ENCODE measurements at places on chromosomes 1 and 21.

DNA sequence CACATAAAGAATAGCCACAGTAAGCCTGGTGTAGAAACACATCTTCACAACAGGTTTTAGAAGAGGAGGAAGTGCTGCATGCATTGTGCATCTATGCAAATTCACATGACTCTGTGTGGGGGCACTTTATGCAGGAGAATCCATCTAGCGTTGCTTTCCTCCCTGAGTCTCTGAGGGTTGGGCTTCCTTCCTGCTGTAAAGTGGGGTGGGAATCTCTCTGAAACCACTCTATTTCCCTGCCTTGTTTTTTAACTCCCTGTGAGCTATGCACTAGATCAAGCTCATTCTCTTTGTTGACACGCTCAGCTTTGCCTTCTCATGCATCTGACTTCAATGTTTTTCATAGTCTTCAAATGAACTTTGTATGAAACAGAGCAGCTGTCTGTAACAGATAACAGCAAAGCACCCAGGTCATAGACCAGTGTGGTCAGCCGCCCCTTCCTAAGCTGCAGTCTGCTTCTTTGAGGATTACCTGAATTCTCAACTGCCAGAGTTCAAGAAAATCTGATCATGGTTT lies 102.7 kb upstream of the DPH5 start:
- no peak for DNase-seq

DNA sequence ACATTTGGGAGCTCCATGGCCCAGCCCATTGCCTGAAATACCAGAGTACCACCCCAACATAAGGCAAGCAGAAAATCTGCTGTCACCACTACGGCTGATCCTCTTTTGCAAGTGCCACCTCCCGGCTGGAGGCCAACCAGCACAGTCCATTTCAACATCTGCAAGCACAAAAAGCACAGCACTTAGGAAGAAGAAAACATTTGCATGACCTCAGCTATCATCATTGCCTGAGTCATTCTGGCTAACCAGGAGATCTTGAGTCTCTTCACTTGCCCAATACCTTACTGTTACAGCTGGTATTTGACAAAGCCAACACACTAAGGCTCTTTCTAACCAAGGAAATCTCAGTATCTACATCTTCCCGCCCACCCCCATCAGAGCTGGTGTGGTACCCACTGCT lies 55.9 kb downstream of the NEK7 start:
- DNase-seq = no peak

DNA sequence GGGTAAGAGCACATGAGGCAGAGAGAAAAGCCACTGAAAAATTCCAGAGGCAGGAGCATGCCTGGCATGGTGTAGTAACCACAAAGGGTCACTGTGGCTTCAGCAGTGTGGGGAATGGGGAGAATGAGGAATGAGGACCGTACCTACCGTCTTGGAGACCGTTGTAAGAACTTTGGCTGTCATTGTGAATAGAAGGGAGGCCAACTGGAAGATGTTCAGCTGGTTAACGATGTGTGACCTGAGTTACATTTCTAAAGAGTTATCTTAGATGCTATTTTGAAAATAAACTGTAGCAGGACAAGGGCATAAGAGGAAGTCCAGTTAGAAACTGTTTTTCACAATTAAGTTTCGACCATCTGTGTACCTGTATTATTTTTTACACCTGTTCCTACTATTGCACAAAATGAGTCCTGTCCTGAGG lies 365.5 kb upstream of the SGIP1 start:
- no peak for DNase-seq

- DNase-seq = no peak
These were observed 17.2 kb upstream of the SEMA4A start for GRCh38 chr1:156135930-156136871.

GRCh38 chr1:171254859-171255258 lies 6.6 kb downstream of the FMO1 start:
- DNase-seq = no peak

GRCh38 chr1:53001128-53001527 lies 60.9 kb upstream of the PODN start:
- DNase-seq = no peak

- no peak for DNase-seq
These were observed 28.2 kb downstream of the GPBP1L1 start for GRCh38 chr1:45658171-45658570.

- peak; percentile 53 for DNase-seq
These were observed 49.6 kb downstream of the HSF2BP start for GRCh38 chr21:43609501-43610340.

GRCh38 chr1:12769031-12769430 lies 4.5 kb upstream of the PRAMEF12 start:
- DNase-seq = no peak

GRCh38 chr1:82073071-82073470 lies 272.3 kb downstream of the ADGRL2 start:
- no peak for DNase-seq

DNA sequence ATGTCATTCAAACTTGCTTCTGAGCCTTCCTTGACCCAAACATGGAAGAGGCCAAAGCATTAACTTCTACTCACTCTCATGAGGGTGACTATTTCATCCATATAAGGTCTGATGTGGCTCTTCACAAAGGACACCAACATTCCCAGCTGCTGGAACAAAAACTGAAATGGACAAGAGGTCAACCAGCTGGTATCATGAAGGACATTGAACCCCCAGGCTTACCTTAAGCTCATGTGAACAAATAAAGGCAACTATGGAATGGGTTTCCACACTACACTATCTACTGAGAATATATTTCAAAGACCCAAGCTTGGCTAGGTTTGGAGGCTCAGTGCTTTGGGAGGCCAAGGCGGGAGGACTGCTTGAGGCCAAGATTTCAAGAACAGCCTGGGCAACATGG lies 26.9 kb downstream of the ANGPTL7 start:
- no peak for DNase-seq

- DNase-seq = no peak
These were observed 5.7 kb downstream of the ZBTB7B start for GRCh38 chr1:155008015-155008941.

- DNase-seq = no peak
These were observed 51.9 kb downstream of the KLHDC7A start for GRCh38 chr1:18532390-18533170.

- no peak for DNase-seq
These were observed 30.5 kb upstream of the FGGY start for GRCh38 chr1:59266180-59266926.

GRCh38 chr1:185969028-185969427 lies 234.8 kb downstream of the HMCN1 start:
- no peak for DNase-seq

- no peak for DNase-seq
These were observed 78.3 kb downstream of the VPS26C start for GRCh38 chr21:37188825-37189224.

DNA sequence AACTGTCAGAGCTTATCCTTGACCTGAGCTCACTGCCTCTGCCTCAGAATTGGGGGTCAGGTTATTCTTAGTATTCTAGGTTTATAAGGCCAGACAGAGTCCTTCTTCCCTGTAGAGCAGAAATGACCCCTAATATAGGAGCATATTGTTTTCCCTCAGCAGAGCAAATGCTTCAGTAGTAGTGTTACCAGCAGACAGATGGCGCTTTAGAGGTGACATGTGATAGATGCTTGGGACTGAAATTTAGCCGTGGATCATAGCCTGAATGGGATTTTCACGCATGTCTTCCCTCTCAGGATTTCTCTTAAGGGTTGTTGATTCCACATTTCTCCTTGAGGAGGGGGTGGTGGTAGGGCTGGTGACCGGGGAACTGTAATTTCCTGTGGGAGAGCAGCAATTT lies 24.5 kb downstream of the ADARB1 start:
- DNase-seq = no peak

DNA sequence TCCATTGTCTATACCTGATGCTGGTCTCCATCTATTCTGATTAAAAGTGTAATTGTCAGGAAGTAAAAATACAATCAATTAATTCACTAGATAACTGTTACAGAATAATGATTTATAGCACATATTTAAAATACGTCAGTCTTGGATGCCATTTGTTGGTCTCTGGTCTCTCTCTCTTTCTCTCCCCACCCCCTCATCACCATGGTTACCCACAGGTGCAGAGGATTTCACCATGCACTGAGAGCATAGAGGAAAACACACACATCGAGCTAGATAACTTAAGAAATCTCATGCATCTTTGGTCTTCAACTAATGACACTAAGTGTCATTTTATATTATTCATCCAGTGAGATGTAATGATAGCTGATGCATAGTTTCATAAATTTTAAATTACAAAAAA lies 33.4 kb downstream of the LRRC53 start:
- DNase-seq = peak; percentile 40

DNA sequence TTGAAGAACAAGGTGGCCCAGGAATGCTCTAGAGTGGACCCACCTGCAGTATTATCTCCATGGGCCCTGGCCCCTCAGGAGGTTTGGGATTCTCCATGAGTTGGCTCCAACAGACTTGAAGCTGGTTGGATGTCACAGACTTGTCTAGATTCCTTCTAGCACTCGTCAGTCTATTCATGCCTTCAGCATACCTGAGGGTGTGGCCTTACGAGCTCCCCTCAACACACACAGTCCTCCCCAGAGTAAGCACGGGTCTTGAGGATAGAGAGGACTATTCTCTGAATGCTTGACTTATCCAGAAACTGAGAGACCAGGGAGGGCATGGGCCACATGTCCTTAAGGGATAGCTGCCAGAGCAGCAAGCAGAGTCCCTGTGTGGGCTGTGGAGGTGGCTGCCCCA lies 45.9 kb upstream of the COL6A1 start:
- DNase-seq = no peak

- DNase-seq = no peak
These were observed 36.6 kb downstream of the SRRM1 start for GRCh38 chr1:24679725-24680124.

- no peak for DNase-seq
These were observed 381.4 kb upstream of the PROX1 start for GRCh38 chr1:213606252-213606820.

GRCh38 chr1:30462826-30463425 lies 260.5 kb downstream of the MATN1 start:
- DNase-seq = no peak

DNA sequence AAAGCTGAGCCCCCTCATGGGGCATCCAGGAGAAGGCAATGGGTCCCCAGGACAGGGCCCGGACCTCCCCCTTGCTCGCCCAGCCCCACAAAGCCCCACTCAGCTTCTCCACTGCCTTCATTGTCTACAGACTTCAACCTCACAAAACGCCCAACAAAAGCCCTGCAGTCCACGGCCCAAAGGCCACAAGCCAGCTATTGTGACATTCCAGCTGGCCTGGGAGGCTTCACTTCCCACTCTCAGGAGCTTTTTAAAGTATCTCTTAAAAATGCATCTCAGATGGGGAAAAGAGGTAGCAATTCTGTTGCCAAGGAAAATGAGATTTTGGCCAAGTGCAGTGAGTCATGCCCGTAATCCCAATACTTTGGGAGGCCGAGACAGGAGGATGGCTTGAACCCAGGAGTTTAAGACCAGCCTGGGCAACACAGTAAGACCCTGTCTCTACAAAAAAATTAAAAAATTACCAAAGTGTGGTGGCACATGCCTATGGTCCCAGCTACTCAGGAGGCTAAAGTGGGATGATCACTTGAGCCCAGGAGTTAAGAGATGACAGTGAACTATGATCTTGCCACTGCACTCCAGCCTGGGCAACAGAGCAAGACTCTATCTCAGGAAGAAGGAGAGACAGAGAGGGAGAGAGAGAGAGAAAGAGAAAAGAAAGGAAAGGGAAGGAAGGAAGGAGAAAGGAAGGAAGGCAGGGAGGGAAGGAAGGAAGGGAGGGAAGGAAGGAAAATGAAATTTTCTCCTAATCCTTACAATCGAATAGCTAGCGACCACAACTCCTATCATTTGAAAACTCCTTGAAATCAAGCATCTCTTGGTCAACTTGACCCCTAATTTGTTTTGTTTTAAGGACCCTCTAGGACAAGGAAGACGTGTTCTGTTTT lies 31.4 kb upstream of the TARDBP start:
- DNase-seq = no peak

- DNase-seq = no peak
These were observed 16.1 kb downstream of the ADORA1 start for GRCh38 chr1:203143641-203144040.

DNA sequence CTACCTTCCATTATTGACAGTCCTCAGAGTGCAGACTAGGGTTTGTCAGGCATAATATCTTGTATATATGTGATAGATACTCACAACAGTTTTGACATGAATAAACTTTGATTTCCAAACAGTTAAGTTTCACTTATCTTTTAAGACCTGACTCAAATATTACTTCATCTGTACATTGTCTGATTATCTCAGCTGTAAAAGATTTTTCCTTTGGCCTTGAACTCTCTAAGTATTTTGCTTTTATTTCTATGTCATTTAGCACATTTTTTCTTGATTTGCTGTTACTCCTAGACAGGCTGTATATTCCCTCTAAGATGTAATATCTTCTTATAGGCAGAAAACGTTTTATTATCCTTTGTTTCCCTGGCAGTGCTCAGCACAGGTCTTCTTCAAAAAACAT lies 65.6 kb upstream of the DMRTA2 start:
- DNase-seq = no peak

- no peak for DNase-seq
These were observed 46.8 kb downstream of the NPHP4 start for GRCh38 chr1:5945445-5945844.

GRCh38 chr1:53237638-53238037 lies 680 bp downstream of the MAGOH start:
- DNase-seq = no peak

DNA sequence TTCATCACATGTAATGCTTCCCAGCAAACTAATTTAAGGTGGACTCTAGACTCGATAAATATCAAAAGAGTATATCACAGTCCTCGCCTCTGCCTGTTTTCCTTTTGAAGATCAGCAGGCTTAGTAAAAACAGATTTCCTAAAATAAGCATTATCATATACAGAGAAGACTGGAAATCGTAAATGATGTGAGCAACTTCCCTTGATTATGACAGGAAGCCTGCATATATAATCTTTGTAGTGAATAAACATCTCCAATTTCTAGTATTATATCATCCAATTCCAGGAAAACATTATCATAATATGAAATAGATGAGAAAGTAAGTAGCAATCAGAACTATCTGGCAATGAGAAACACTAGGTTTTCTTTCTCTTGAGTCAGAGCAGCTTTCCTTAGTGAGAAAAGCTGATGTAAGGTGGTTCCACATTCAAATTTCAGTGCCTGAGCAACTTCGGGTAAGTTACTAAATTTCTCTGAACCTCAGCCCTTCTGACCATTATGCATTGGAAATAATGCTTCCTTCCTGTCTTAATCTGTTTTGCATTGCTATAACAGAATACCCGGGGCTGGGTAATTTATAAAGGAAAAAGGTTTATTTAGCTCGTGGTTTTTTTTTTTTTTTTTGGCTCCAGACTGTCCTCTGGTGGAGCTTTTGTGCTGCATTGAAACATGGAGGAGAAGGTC lies 12.6 kb upstream of the POU2F1 start:
- DNase-seq = no peak

DNA sequence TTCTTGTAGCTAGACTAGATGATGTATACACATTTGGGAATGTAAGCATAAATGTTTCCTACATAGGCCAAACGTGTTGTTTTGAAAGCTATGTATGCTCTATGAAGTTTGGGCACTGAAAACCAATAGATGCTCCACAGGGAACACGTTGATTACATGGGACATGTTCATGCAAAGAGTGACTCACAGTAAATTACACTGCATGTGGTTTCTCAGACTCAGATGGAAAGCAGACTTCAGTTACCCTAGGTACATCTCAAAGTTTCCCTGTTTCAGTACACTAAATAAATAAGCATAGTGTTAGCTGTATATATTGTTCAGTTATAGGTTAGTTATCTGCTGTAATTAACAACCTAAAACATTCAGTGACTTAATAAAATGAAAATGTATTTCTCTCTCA lies 301.9 kb upstream of the RUNX1 start:
- no peak for DNase-seq

GRCh38 chr1:200346700-200347099 lies 63.1 kb downstream of the ZNF281 start:
- DNase-seq = no peak
